Common myeloid progenitor, CD34-positive (primary cell): ENCODE measurements at places on chromosomes 13 and 19.
A peak's percentile ranks its signal among the peaks of the same experiment; 100 is the strongest.

GRCh38 chr19:45340232-45340898 lies at the start of gene KLC3:
TSS of gene KLC3 (plus strand) at chr19:45340750. CDS start at chr19:45345542, 4,792 bp downstream.
- DNase-seq = peak; percentile 14

- DNase-seq = no peak
Observed at GRCh38 chr19:54196536-54196935, 4.1 kb upstream of the RPS9 start.

GRCh38 chr13:30666113-30666512 lies 48.4 kb downstream of the USPL1 start:
- no peak for DNase-seq

DNA sequence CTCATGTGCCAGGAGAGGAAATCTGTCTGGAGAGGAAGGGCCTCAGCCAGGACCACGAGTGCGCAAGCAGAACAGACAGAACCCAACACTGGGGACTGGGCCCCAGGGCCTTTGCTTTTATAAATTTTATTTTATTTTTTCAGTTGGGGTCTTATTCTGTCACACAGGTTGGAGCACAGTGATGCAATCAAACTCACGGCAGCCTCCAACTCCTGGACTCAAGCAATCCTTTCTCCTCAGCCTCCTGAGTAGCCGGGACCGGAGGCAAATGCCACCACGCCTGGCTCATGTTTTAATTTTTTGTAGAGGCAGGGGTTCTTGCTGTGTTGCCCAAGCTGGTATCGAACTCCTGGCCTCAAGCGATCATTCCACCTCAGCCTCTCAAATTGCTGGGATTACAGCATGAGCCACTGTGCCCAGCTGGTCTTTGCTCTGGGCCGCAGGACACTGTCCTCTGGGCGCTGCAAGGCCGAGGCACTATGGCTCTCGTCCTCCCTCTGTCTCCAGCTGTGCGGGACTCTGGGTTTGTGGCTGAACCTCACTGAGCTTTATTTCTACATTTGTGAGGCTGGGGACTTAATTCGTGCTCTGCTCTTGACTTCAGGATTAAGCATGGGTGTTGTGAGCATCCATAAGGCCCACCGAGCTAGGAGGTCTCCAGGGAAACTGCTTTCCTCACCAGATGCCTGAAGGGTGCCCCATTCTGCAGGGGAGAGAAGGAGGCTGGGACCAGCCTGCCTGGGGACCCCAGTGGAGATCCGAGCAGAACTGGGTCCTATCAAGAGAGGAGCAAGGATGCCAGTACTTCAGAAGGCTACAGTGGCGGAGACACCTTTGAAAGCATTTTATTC lies 144.2 kb upstream of the VSTM2B start:
- DNase-seq = no peak

DNA sequence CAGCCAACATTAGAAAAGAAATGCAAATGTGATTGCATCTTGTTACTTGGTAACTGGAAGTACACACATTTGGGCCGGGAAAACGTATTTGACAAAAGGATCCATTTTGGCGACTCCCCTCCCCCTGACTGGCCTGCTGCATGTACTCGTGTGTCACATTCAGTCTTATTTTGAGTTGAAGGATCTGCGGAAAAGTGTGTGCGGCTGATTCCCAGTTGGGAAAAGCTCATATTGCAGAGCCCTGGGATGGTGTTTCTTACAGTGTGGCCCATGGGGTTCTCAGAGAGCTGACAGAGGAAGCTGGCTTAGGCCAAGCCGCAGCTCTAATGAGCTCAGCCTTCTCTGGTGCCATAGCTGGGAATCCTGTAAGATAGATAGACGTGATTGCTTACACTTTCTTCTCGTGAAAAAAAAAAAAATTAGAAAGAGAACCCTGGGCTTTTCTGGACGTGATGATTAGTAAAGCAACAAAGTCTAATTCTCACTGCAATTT lies 170.3 kb upstream of the ARGLU1 start:
- DNase-seq = no peak

GRCh38 chr19:51690454-51691073 lies 2.6 kb upstream of the SPACA6 start:
- DNase-seq = peak; percentile 75

DNA sequence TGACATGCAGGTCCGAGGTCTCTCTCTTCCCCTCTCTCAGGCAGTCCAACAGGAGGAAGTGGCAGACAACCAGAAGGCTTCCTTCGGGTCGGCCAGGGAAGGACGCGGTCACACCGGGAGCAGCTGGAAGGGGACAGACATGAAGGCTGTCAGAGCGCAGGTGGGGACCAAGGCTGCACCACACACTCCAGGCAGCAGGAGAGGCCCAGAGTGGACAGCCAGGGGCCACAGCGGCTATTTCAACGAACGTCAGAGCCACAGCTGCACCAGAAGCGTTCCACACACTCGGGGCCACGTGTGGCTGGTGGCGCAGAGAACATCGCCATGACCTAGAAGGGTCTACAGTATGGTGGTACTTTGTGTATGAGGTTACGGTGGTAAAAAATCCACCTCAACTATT lies 16.0 kb upstream of the SLC39A3 start:
- no peak for DNase-seq

DNA sequence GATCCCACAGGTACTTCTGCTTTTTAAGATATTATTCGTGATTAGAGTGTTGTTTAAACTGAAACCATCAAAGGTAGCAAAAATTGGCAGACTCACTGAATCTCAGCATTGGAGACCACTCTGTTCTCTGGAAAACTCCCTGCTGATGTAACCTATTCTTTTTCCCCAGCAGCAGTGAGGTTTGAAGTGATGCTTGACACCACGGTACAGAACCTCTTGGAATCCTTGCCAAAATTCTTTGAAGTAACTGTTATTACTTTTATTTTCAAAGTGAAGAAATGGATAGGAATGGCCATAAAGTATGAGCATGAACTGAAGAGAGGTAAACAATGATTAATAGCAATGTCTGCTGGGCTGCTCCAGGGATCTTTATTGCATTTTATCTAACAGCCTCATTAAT lies 66.4 kb upstream of the KL start:
- DNase-seq = peak; percentile 24

DNA sequence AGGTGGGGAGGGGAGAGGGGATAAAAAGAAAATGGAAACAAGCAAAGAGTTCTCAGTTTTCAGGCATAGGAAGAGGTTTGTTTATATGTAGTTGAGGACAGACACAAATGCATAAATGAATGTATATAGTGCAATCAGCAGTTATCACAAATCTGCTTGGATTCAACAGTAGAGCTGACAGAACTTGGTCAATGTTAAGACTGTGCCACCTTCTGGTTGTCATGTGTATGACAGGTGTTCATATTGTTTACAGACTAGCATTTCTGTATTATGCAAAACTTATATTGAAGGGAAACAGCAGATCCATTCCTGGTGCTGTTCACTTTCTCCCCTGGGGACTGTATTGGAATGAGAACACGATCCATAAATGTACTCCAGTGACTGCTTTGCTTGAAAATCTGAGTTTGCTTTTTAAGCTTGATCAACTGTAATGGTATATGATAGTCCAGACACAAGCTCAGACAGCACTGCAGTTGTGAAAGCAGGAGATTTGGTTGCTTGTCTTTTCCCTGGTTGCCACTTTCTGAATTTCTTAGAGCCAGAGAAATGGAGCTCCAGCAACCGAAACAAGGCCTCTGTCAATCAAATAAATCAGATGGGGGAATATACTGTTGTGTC lies 319.5 kb upstream of the OBI1 start:
- peak; percentile 80 for DNase-seq

DNA sequence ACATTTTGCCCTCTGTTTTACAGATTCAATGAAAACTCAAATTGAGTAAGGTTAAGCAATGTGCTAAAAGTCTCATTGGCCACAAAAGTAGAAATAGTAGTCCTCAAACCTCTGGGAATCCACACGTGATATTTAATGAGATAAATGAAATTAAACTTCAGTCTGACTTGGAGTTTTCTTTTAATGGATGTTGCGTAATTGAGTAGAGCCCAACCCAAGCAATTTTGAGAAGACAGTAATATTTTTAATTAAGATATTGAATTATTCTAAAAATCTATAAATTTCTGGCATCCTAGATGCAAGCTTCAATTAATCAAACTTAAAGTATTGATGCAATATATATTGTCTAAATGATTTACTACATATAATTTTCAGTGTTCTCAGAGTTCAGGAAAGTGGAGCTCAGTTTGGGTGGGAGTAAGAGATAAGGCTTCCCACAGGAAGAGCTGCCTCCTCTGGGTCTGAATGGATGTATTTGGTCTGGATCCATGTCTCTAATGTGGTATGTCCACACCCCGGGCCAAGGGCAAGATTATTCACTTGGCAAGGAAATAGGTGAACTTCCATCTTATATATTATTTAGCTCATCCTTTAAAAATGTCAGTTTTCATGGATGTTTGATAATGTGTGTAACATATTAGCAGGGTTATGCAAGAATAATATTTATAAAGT lies 6.9 kb downstream of the MBNL2 start:
- DNase-seq = no peak

DNA sequence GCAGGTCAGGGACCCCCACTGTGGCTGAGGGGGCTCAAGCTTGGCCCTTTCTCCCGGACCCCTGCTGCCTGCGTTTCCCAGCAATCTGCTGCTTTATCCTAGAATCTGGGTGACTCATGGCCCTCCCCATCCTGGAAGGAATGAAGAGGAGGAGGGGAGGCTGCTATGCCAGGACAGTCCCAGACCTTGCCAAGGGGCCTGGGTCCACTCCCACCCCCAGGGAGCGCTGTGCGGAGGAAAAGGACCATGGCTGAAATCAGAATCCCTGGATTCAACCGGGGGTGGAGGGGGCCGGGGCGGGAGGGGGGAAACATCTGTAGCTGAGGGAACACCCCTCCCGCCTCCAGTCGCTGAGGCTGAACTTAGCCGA lies 20.5 kb downstream of the ZNF114 start:
- DNase-seq = no peak

GRCh38 chr19:17390665-17391370 lies 3.2 kb downstream of the CCDC194 start:
- DNase-seq = peak; percentile 94

- no peak for DNase-seq
Observed at GRCh38 chr19:46984077-46985010, 35.3 kb upstream of the NPAS1 start.

DNA sequence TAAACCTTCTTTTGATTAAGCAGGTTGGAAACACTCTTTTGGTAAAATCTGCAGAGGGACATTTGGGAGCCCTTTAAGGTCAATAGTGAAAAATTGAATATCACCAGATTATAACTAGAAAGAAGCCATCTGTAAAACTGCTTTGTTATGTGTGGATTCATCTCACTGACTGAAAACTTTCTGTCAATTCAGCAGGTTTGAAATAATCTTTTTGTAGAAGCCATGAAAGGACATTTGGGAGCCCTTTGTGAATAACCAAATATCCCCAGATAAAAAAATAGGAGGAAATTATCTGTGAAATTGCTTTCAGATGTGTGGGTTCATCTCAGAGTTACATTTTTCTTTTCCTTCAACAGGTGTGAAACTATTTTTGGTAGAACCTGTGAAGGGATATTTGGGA lies 1690.7 kb downstream of the UQCRFS1 start:
- DNase-seq = no peak

DNA sequence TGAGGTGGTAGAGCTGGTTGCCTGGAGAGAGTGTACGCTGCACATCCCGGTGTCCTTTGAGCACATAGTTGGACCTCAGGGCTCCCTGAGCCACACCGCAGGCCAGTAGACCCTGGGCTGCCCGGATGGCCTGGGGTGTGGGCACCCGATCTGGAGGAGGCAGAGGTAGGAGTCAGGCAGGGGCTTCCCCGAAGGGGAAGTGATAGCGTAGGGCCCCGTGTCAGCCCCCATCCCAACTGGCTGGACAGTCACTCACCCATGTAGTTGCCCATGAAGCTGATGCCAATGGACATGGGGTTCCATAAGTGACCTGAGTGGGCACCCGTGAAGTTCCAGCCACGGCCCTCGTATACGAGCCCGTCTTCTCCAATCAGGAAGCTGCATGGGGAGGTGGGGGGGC lies 3.6 kb downstream of the PGLYRP1 start:
- DNase-seq = no peak

GRCh38 chr13:26822146-26822545 lies 61.6 kb upstream of the GPR12 start:
- DNase-seq = peak; percentile 8

- no peak for DNase-seq
Observed at GRCh38 chr13:109387471-109387870, 398.9 kb downstream of the IRS2 start.

DNA sequence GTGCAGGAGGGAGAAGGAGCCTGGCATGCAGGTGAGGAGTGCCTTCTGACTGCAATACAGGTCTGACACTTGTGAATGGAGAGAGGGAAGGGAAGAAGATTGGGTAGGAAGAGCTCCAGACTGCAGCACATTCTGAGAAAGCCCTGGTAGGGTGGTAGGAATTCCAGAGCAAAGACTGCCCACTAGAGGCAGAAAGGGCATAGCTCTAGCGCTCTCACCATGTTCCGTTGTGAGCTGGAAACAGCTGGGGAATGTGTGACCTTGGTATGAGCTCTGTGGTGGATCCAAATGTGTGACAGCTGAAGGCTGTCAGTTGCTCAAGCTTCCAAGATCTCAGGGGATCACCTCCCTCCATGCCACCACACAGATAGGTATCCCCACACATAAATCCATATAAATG lies 2.9 kb upstream of the MTUS2 start:
- no peak for DNase-seq

DNA sequence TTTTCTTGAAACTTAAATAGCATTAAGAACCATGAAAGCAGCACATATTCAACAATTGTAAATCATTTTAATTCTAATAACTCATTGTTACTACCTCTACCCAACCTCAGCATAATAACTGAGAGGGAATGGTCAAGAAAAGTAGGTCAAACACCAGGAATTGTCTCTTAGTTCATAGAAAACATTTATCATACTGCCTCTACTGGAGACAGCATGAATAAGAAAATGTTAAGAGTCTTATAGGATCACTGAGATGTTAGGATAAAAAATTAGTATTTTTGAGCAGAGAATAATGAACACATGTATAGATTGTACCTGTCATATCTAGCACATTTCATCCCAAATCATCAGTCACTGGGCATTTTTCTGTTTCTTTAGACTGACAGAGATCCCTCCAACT lies 515.3 kb downstream of the PCDH9 start:
- DNase-seq = no peak

DNA sequence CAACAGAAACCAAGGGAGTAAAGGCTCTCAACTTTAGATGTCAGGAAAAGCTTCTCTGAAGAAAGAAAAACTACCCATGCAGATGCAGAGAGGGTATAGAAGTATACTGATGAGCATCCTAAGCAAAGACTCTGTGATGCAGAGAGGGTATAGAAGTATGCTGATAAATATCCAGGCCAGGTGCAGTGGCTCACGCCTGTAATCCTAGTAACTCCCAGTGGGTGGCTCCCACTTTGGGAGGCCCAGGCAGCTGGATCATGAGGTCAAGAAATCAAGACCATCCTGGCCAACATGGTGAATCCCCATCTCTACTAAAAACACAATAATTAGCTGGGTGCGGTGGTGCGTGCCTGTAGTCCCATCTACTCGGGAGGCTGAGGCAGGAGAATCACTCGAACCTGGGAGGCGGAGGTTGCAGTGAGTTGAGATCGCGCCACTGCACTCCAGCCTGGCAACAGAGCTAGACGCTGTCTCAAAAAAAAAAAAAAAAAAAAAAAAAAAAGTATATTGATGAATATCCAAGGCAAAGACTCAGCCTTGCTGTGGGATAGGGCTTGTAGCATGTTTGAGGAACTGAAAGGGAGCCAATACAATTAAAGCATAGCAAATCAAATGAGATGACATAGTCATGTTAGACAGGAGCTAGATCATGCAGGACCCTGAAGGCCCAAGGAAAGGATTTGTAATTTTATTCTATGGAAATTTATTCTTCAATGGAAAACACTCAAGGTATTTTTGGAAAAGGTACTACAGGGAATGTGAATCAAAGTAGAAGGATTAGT lies 14.9 kb downstream of the UBL3 start:
- DNase-seq = no peak
